ENCODE measurements at places on chromosomes 2 and 18.

DNA sequence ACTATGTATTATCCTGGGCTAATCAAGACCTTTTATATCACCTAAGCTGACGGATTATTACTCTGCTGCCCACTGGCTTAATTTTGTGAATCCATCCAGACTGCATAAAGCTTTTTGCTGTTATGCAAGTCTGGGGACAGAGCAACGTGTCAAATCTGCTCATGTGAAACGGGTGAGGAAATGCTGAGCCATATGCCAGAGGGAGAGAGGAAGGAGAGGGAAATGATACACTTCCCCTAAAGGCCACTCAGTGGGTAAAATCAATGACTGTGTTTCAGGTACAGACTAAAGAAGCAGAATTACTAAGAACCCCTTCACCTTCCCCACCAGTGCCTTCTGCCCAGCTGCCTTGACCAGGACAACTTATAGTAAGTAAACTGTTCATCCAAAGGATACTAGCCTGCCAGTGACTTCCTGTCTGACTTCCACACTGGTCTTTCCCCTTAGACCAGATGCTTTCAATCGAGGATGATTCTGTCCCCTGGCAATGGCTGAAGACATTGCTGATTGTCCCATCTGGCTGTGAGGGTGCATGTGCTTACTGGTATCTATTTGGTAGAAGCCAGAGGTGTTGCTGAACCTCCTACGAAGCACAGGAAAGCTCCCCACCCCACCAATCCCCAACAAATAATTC lies 43.0 kb downstream of the STAT1 start:
- no peak for DNase-seq

GRCh38 chr2:28300485-28301341 lies 91.9 kb upstream of the FOSL2 start:
- peak; percentile 56 for DNase-seq

DNA sequence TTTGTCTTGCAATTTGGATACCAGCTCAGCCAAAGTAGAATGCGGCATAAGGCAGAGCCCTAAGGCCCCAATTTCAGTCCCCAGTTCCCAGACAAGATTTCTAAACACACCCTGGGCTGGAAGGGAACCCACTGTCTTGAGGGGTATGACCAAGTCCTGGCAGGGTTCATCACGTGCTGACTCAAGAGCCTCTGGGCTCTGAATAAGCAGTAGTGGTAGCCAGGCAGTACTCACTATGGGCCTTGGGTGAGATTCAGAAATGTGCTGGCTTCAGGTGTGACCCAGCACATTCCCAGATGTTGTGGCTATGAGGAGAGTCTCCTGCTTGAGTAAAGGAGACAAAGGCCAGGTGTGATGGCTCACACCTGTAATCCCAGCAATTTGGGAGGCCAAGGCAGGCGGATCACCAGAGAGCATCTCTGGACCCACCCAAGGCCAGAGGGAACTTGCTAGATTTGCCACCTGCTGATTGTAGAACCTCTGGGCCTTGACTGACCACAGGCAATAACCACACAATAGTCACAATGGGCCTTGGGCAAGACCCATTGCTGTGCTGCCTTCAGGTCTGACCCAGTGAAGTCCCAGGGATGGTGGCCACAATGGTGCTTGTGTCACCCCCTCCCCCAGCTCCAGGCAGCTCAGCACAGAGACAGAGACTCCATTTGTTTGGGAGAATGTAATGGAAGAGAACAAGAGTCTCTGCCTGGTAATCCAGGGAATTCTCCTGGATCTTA lies 74.9 kb downstream of the ATL2 start:
- DNase-seq: no peak

DNA sequence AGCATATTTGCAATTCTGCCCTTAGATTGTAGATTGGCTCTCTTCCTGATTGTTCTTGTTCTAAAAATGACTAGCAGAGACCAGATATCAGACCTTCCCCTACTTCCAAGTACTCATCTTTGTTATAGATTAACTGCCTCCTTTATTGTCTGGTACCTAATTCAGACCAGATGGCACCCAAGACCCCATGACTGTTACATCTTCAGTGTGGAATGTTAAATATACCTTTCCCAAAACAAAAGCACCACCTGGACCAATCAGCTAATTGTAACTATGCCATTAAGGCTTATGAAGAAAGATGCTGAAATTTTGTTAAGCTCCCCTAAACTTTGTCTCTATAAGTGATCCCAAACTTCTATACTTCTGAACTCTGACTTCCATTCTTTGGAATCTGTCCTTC lies 12.0 kb upstream of the TFPI start:
- no peak for DNase-seq

- DNase-seq: no peak
Measured at GRCh38 chr2:7774481-7774880, 857.3 kb downstream of the RNF144A start.

DNA sequence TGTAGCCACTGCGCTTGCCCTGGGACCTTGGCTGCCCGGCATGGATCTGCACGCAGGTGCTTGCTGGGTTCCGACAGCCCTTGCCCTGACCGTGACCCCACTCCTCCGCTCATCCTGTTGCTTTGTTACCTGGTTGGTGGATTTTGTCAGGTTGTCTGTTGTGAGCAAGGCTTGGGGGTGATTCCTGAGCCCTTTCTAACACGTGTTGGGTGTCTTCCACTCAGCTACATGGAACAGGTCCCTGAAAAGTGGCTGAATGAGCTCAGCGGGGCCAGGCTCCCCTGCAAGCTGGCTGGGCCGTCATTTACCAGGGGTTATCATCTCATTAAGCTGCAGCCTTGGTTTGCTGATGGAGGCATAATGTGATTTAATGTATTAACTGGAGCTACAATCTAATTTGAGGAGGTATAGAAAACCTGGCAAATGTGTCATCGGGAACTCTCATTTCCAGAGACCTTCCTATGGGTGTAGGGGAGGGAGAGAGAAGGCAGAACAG lies 24.6 kb downstream of the RAMP1 start:
- no peak for DNase-seq

DNA sequence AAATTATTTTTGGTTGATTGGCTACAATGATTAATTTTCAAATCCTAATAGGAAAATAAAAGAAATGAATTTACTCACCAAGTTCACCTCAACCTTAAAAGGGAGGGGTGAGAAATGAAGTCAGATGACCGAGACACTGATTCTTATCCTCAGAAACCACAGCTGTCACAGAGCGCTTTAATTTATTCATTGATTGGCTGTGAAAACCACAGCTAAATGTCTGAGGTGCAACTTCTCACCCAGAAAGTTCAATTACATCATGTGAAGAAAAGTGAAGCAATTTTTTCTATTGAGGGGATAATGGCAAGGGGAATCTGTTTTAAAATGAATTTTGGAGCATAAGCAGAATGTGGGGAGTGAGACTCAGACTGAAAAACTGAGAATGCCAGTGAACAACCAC lies 128.4 kb downstream of the RNF152 start:
- DNase-seq: no peak

DNA sequence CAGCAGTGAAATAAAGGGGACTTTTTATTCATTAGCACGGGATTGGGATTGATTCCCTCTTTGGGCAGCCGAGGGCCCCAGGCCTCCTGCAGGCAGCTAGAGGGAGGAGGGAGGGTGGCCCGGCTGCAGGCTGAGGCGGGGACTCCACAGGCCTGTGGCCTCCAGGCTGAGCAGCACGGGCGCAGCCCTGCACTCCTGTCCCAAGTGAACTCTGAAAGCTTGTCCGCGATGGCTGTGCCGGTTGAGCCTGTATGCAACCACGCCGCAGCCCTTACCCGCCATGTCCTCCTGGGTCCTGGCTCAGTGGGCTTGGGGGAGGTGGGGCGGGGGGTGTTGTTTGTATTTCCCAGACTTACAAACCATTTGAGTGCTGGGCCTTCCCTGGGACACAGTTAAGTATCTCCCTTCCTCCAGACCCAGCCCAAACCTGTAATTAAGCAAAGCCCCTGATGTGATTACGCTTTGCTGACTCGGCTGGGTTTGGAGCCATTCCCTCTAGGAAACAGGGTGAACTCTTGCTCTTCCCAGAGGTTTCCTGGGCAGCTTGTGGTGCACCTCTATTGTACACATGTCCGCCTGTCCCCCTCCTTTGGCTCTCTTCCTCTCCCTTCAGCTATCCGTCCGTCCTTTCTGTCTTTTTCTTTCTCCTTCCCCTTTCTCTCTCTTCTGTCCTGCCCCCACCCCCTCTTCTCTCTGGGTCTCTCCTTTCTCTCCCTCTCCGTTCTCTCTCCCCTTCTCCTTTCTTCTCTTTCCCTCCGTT lies 5.3 kb downstream of the GLI2 start:
- no peak for DNase-seq

- no peak for DNase-seq
Measured at GRCh38 chr2:126494593-126494992, 161.4 kb upstream of the GYPC start.

GRCh38 chr2:23571527-23572282 lies 186.7 kb downstream of the KLHL29 start:
- no peak for DNase-seq

DNA sequence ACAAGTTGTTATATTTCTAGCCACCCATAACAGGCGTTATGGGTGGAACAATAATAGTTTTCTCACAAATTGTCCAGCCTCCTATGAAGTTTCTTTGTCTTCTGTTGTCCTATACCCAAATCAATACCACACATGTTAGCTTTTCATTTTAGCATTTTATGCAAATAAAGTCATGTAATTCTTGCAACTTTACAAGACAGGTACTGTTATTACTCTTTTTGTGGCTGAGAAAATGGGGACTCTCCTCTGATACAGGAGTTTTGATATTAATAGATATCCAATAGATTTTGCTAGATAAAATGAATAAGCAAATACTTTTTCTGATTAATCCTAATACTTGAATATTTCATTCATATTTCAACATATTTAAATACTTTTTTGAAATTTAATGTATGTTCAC lies 151.0 kb downstream of the PMAIP1 start:
- DNase-seq: no peak

DNA sequence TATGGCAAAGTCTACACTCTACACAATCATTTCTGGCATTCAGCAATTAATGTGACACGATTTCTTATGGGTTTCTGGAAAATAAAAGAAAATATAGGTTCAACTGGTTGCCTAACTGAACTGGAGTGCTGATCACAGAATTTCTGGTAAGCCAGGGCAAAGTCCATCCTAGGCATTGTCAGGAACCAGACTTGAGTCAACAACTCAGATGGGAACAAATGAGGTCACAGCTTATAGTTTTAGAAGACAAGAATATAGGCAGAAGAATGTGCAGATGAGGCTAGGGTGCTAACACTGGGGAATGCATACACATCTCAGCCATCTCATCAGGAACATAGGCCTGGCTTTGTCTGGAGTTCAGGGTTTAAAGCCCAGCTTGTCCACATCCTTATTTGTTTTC lies 317.2 kb upstream of the ID2 start:
- DNase-seq: no peak

GRCh38 chr18:61222206-61222605 lies 111.0 kb upstream of the CDH20 start:
- DNase-seq: no peak

DNA sequence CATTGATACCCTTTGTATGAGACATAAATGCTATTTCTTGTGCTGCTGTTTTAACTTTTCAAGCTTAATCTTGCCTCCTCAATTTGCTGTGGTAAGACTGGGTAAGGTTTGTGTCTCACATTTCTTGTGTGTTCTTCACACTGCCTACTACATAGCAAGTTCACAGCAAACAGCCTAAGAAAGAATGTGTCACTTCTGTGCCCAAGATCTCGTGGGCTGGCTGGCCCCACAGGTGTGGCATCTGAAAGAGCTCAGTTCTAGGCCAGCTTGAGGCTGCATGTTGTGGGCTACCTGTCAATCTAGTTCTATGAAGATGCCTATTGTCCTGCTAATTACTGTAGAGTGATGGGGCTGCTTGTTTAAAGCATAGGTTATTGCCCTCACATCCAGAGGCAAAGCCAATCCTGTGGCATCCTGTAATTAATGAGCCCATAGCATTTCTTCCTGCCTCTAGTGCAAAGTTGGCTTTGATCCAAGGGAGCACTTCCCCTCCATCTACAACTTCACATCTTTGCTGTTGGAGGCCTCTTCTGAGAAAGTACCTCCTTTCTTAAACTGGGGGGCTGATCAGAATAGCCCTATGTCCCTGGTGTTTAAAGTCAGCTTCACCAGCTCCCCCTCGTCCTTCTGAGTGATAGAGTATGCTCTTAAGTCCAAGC lies 40.9 kb upstream of the ASPRV1 start:
- DNase-seq: peak; percentile 68

GRCh38 chr2:122451040-122451439 lies 695.6 kb downstream of the TSN start:
- DNase-seq: peak; percentile 3

GRCh38 chr2:85439986-85440385 lies 21.5 kb downstream of the SH2D6 start:
- no peak for DNase-seq

DNA sequence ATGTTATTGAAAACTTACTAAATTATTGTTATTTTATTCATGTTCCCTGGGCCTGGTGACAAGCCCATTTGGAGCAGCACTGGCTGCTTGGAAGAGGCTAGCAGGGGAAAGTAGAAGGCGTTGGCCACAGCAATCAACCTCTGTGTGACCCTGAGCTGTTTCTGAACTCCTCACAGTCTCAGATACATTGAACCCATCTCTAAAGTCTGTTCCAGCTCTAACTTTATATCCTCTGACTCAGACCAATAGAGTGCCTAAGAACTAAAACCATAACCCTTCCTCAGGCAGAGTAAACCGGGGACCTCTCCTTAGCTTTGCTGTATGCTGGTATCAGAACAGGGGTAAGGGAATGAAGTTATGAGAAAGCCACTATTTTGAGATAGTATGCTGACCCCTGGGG lies 96.4 kb upstream of the NOL4 start:
- DNase-seq: no peak

DNA sequence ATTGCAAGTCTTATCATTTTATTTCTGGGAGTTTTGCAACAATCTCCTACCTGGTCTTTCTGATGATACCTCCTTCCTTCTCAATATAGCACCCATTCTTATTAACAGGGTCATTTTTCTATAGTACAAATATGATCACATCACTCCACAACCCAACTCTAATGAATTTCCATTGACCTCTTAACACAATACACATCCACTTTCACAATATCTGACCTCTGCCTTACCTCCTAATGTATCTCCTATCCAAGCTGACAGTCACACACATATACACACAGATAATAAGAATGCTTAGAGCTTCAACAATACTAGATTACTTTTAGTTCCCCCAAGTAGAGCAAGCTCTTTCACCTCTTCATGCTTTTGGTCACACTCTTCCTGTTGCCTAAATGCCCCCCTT lies 40.9 kb downstream of the EVA1A start:
- DNase-seq: no peak

DNA sequence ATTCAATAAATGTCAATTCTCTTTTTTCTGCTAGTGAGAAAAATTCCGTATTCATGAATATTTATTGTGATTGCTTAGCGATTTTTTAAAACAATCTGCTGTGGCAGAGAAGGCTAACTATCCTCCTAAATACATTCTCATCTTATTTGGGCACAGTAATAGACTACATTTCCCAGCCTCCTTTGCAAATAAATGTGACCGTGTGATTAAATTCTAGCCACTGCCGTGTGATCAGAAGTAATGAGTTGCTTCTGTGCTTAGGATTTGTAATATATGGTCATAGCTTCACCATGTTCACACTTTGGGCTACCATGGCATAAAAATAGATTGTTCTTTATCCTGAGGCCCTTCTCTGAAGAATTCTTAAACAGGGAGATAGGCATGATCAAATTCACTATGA lies 179.6 kb downstream of the FAM124B start:
- DNase-seq: no peak

GRCh38 chr2:133293544-133294353 lies 274.5 kb downstream of the NCKAP5 start:
- no peak for DNase-seq

GRCh38 chr2:121910139-121910538 lies 154.7 kb downstream of the TSN start:
- DNase-seq: no peak
